Activated CD4-positive, alpha-beta T cell treated with anti-CD3 and anti-CD28 coated beads, Interleukin-2, amount 50 U/mL, for 4 hours (primary cell): ENCODE measurements at places on chromosomes 3 and 15.

DNA sequence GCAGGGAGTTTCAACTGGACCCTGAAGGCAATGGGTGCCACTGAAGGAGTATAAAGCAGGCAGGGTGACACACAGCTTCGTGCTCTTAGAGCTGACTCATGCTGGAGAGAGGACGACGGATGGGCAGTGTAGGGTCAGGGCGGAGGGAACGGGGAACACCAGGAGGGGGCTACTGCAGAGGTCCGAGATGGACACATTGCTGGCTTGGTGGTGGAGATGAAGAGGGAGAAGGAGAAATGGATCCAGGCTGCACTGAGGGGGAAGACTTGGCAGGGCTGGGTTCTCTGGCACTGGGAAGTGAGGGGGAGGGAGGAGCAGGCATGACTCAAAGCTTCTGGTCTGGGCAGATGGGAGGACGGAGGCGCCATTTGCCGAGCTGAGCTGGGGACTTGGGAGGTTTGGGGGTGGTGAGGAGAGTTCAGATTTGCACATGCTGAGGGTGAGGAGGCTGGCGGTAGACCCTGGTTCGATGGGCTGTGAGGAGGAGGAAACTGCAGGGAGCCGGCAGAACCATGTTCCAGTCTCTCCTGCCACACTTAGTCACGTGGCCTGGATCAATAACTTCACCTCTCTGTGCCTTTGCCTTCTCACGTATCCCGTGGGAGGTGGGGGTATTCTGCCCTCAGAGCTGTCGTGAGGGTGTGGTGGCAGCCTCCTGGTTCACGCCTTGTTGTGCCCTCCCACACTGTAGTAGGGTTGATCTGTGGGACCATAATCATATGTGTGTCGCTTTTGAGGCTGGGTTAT, 4.6 kb upstream of the KCTD6 start:
- DNase-seq = no peak

GRCh38 chr15:66931768-66932633, 133.4 kb upstream of the SMAD3 start:
- no peak for DNase-seq

- no peak for DNase-seq
Measured at GRCh38 chr3:152620395-152620794, 214.5 kb upstream of the P2RY1 start.

- DNase-seq = no peak
Measured at GRCh38 chr15:53625962-53626845, 133.3 kb downstream of the WDR72 start.

GRCh38 chr3:142628801-142629200, 32.6 kb downstream of the PLS1 start:
- DNase-seq = no peak

GRCh38 chr3:16300881-16301359, 35.9 kb downstream of the OXNAD1 start:
- no peak for DNase-seq

DNA sequence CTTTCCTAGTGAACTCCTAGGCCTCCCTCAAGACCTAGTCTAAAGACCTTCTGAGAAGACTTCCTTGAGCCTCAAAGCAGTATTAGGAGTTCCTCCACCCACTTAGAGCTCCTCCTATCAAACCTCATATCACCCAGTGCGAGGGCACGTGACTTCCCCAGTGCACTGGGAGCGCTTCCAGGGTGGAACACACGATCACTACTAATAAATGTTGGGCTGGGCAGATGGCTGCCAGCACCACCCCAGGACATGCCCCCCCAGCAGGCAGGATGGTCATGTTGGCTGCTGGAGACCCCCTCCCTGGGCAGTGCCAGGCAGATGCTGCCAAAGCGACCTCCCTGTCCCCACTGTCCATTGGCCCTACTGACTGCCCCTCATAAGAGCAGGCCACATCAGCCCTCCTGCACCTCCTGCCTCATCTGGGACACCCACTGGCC, 8.5 kb upstream of the PLXND1 start:
- DNase-seq = no peak

GRCh38 chr3:172717493-172718088, 6.7 kb upstream of the NCEH1 start:
- DNase-seq = no peak

GRCh38 chr15:93043621-93044300, 45.2 kb downstream of the RGMA start:
- DNase-seq = no peak

DNA sequence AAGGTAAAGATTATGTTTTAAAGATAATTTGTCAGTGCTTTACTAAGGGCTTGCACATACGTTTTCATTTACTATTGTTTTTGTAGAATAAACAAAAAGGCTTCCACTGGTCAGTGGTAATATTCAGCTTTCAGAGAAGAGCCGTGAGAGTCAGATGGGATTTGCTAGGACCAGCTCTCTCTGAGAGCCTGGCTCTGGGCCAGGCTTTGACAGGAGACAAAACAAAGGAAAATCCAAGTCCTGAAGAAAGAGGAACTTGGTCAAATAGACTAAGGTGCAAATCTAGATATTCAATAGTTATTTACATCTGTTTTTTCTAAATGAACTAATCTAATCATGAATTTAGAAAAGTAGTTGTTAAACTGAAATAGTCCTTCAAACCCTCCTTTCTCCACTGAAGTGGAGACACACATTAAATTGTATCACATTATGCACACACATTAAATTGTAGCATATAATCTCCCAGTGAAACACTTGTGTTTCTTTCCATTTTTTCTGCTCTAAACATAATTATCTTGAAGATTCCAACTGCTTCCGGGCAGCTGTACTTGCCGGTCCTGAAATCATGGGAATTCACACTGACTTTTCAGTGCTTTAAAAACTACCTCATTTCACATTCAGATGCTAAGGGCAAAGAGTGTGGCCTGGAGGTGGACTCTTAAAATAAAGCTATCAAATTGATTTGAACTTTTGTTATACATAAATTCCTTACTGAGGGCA, 55.1 kb upstream of the FILIP1L start:
- no peak for DNase-seq

DNA sequence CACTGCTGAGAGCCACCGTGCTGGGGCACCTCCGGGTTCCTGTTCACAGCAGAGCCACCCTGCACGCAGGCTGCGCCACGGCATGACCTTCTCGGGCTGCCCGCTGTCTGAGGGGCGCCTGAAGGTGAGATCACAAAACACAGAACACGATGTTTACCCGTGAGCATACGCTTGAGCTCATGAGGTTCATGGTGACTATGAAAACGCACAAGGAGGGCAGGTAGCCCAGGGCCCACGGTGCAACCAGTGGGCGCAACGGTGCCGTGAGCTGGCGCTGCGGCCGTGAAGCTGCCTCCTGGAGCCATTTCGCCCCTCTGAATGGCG, 36.1 kb downstream of the KLHL25 start:
- no peak for DNase-seq

DNA sequence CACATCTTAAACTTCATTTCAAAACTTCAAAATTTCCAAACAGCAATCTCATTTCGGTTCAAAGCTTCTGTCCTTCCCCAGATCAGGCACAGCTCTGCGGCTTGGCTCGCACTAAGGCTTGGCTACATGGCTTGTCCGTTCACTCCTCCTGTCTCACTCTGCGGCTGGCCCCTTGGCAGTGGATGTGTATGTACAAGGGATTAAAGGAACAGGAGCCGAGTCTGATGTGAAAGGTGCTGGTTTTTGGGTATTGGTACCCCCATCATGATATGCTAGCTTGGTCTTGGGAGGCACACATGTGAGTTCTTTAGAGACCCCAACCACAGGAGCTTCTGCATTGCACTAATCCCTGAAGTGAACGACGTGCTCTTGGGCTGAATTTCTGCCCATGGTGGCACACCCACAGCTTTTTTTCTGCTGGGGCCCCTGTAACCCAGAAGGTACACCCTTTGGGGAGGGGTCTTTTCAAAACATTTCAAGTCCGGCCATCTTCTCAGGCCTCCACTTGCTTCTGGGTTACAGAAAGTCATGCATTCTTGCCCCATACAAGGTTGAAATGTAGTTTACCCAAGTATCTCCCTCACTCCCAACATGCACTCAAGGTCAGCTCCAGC, 12.6 kb downstream of the TM6SF1 start:
- no peak for DNase-seq

DNA sequence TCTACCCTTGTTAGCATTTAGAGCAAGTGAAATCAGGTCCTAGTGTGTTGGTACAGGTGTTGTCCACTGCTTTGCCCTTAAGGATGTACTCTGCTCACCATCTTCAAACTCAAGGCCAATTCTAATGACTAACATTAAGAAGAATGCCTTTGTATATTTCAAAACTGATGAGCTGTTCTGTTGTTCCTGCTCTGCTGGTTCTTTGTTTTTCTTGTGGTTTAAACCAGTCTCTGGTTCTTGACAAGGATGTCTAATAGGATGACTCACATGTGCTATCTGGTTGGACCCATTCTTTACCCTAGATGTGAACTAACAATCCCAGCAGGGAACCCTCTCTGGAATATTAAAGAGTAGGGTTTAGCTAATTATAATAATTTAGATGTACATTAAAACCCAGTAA, 17.3 kb downstream of the ABHD5 start:
- DNase-seq = no peak

- no peak for DNase-seq
Measured at GRCh38 chr3:10287936-10288574, 4.7 kb downstream of the GHRL start.

DNA sequence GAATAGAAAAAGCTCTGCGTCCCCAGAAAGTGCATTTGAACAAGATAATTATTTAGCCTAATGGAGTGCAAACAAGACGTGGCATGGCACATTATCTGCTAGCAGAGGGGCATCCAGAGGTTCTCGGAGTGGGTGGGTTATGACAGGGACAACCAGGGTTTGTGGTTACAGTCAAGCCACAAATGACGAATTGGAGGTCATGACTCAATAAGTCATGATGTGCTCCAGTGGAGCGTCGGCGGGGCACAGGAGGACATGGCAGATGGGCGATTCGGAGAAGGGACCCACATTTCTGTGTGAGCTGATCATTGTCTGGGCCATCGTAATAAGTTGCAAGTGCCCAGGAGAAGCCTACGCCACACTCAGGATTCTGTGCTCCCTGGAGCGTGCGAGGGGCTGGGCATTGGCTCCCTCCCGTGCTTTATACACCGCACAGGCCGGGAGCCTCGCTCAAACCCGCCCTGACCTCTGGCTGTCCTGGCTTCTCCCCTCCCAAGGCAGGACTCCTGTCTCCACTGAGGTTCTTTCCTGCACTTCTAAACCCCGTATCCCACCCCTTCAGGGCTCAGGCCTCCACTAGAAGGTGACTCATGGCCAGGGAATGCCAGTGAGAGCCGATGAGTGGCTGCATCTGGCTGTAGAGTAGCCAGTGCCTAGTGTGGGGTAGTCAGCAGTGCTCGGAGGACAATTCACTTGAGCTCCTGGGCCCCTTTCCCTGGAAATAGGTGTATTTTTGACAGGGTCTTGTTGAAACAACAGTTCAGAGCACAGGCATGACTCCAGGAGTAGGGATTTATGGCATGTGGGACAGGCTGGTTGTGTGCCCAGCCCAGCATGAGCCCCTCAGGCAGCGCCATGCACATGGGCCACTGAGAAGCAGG, 67.4 kb downstream of the GRIP2 start:
- no peak for DNase-seq

- DNase-seq = no peak
Measured at GRCh38 chr15:29674661-29675533, 147.4 kb downstream of the TJP1 start.

DNA sequence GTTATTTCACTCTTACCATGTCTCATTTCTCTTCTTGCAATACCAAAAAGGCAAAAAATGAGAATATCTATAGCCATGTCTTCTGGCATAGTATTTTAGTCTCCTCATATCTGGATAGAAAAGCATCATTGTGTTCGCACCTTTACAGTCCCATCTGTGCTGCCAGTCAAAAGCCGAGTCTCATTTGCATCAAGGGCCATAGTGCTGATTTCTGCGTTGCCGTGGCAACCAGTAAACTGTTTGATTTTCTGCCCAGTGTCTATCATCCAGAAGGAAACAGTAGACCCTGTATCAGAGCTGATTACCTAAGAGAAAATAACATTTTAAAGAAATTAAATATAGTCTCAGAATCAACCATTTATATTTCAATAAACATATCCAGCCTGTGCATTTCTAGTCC, 86.1 kb upstream of the SERPINI2 start:
- no peak for DNase-seq

DNA sequence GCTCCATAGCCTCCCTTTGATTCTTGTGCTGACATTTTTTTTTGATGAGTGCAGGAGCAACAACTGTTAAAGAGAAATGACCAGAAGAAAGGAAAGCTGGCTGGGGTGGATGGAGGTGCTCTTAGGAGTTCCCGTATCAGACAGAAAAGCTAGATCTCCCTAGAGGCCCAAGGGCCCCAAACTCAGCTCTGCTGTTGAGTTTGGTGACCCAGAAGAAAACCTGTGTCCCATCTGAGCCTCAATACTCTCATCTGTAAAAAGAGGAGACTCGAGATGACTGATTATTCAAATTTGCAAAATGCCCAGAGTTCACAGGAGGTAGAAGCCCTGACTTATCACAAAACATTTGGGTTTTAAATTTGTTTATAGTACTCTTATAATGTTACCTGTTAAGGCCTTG, 142.4 kb downstream of the TIGIT start:
- DNase-seq = no peak

DNA sequence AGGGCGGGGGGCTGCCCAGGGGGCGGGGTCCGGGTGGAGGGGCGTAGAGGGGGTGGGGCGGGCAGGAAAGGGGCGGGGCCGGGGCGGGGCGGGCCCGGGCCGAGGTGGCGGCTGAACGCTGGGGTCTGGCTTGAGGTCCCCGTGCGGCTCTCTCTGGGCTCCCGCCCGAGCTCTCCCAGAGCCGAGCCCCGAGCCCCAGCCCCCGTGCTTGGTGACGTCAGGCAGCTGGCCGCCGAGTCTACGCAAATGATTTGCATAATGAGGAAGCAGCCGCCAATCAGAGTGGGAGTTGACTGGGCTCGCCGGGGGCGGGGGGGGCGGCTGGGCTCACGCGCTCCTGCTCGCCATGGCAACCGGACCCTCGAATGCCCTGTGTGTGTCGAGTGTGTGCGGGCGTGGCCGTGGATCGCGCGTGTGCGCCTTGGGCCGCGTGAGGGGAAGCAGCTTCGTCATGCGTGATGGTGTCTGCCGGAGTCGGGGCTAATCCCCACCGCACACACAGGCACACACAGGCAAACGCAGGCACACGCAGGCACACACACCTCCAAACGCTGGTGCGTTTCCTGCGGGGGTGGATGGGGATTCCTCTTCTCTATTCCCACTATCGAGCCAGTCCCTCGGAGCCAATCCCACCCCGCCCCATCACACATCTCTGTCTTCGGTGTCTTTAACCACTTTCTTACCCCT, at the start of gene CELF6:
Gene CELF6, minus strand, starts transcription at position 173 of the 687 bp plus-strand sequence. CDS start 283 bp downstream, outside the sequence.
- DNase-seq = peak; percentile 67

GRCh38 chr3:15896500-15896899, 98.7 kb upstream of the ANKRD28 start:
- no peak for DNase-seq

GRCh38 chr15:68500363-68501258, 68.6 kb upstream of the ITGA11 start:
- DNase-seq = no peak

DNA sequence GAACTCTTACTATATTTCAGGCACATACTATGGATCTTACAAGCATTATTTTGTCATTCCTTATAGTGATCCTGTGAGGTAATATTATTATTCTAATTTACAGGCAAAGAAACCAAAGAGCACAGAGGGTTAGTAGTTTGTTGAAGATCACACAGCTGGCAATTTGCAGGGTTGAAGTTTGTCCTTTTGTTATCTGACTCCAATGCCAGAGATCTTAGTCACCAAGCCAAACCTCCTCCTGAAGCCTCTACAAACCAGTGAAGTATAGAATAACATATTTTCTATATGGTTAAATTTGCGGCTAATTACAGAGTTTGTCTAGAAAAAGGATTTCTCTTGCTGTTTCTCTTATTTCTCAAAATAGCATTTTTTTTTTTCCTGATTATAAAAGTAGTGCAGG, 11.2 kb downstream of the ISLR2 start:
- DNase-seq = no peak

GRCh38 chr15:63172851-63173451, 15.7 kb upstream of the RPS27L start:
- no peak for DNase-seq

- no peak for DNase-seq
Measured at GRCh38 chr3:81419228-81419627, 342.2 kb downstream of the GBE1 start.
